BJ (cell line): ENCODE measurements at places on chromosomes 2 and 18.

DNA sequence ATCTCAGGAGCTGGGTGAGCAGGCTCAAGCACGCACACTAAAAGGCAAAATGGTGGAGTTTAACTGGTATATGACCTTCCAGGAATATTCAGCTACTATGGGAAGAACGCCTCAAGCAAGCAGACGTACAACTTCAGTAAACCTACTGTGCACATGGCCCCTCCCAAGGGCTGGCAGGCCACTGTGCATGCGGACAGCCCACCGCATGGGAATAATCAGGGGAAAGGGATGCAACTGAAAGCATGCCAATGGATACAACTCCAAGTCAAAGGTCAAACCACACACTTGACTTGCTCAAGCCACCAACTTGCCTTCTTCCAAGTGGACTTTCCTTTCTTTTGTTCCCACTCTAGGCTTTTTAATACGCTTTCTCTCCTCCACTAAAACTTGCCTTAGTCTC, 121.6 kb upstream of the SNTG2 start:
- DNase-seq = no peak

- no peak for DNase-seq
Observed at GRCh38 chr18:48183613-48184012, 225.6 kb downstream of the ZBTB7C start.

DNA sequence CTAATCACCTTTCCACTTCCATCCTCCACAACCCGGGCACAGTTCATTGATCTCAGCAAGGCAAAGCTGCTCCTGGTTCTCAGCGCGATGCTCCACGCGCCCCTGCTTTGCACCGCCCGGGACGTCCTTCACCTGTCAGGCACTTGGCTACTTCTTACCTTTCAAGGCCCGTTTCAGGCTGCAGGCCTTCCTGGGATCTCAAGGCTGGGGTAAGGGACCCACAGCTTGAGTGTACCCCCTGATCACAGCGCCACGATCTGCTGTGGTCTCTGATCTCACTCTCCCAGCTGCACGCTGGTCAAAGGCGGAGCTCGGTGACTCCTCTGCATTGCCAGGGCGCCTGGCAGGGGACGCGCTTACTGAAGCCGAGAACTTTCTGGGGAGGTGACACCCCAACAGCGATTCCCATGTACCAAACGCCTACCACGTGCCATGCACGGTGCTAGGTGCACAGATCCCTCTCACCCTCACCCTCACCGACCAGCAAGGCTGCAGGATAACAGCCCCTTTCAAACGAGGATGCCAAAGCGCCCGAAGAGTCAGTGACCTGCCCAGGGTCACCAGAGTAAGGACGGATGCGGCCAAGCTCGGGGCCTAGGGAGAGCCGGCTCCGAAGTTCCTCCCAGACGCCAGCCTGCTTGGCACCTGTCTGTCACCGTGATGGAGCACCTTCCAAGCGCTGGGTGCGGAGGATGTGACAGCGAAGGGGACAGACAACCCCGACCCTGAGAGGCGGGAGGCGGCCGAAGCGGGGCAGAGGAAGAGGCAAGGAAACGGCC, 818 bp downstream of the ITGB1BP1 start:
- no peak for DNase-seq

- DNase-seq = no peak
Observed at GRCh38 chr2:51413726-51414125, 381.8 kb upstream of the NRXN1 start.

DNA sequence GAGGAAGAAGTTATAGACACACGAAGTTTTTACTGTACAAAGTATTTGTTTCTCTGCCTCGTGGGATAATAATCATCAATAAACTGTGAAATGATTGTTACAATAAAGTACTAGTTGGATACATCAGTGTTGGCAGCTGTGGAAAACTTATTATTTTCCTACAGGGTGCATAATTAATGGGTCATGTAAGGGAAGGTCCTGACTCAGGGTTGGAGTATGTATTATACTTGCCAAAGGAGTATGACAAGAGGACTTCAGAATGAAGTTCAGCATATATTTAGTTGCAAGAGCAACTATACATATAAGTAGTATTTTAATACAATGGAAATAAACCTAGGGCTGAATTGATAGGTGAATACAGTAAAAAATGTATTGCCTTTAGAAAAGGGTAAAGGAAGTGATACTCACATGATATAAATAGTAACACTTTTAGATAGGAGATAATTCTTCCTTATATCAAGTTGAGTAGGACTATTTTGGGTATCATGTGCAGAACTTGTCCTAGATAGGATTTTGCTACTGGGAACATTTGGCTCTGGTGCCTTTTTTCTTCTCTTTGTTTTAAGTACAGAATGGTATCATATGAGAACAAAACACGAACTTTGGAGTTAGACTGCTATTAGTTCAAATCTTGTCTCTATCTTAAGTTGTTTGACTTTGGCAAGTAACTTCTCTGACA, 79.1 kb downstream of the PLCL1 start:
- peak; percentile 9 for DNase-seq

DNA sequence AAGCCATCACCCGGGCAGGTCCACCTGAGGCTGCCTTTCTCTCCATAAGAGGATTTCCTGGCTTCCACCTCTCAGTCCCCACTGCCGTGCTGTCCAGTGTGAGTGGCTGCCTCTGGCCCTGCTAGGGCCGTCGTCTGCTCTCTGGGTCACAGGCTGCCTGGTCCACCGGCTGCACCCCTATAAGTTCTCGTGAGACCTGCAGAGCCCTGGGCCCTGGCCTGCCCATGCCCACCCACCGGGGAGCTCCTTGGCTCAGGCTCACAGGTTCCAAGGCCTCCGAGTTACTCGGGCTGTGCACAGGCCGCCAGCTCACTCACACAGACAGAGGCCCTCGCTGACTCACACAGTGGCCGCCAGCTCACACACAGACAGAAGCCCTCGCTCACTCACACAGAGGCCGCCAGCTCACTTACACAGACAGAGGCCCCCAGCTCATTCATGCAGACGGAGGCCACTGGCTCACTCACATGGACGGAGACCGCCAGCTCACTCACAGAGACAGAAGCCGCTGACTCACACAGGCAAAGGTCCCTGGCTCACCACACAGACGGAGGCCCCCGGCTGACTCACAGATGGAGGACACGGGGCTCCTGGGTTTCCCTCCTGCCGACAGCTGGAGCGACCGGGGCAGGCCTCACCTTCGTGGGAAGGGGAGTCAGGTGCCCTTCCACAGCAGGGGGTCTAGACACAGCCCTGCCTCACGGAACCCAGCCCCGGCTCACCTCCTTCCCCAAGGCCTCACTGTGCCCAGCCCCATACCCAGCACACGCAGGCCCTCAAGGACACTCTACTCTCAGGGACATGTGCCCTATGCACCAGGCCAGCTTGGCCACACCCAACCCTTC, 334.1 kb upstream of the MYT1L start:
- no peak for DNase-seq

DNA sequence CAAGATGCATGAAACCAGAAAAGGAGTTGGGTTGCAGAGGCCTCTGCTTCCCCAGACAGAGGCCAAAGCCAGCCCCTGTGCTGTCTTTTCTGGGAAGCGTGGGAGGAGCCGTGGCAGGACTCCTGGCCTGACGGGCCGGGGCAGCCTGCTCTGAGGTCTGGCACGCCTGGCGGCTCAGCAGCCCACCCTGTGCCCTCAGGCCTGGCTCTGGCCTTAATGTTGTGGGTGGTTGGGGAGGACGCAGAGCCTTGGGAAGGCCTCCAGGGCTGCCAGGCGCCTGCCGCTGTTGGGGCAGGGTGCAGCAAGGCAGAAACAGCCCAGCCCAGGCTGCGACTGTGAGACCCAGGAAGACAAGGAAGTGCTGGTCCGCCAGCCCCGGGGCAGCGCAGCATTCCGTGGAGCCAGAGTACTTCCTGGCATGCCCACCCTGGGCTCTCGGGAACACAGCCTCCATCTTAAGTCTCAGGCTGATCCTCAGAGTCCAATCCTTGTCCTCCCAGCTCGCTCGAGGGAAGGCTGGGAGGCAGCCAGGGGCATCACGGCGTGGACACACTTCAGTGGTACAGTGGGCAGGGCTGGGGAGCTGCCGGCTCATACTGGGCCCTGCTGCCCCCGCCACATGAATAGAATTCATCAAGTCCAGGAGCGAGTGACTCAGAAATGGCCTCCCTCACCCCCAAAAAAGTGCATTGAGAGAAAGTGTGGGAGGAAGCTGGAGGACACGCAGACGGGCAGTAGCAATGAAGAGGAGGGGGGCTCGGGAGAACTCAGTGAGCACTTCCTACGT, 72.6 kb downstream of the EMX1 start:
- DNase-seq = no peak

GRCh38 chr2:220696280-220696669, 875.8 kb downstream of the EPHA4 start:
- no peak for DNase-seq

GRCh38 chr2:104040771-104041170, 813.1 kb upstream of the POU3F3 start:
- DNase-seq = no peak

- DNase-seq = peak; percentile 53
Observed at GRCh38 chr2:159497256-159497655, 119.1 kb downstream of the BAZ2B start.

DNA sequence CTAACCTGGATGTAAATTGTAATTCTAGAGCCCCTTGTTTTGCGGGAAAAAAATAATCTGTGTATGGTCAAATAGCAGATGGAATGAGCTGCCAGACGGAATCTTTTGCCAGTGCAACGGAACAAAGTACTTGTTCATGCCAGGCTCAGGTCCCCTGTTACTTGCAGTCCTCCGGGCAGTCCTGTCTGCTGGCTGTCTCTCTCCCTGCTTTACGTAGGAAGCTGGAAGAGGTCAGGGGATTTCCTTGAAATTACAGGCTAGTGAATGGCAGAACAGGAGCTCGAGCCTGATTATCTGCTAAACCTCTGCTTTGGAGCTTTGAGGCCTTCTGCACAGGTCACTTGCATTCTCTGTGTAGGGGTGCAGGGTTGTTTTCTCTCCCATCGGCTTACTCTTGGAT, 54.8 kb downstream of the LRRFIP1 start:
- no peak for DNase-seq

GRCh38 chr18:34709750-34710441, at the start of gene DTNA:
Gene DTNA, plus strand, starts transcription at chr18:34710298. Its CDS starts 45,679 bp downstream, at chr18:34755977.
- DNase-seq = peak; percentile 90

DNA sequence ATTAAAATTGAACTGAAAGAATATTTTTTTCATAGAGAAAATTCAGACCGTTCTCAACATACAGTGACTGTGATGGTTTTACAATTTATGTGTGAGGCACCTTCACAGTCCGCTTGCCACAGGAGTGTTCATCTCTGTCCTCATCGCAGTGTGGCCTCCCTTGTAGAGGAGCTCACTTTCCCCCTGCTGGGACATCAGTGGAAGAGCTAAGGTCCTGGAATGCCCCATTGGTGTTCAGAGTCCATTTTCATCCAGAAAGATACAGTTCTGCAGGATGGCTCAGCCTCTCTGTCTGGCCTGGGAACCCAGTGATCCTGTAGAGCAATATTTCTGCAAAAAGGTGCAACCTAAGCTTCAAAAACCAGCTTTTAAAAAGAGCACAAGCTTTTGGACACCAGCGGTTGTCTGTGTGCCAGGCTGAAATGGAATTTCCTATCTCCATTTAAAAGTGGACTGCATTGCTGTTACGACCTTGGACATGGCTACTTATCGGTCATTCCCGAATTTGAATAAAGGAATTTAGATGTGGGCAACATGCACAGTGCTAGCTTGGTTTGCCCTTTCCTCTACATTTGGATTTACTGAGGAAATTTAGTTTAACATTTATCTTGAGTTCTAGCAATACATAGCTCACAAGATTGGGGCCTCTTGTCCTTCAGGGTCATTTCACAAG, 26.7 kb upstream of the FAM237A start:
- no peak for DNase-seq

DNA sequence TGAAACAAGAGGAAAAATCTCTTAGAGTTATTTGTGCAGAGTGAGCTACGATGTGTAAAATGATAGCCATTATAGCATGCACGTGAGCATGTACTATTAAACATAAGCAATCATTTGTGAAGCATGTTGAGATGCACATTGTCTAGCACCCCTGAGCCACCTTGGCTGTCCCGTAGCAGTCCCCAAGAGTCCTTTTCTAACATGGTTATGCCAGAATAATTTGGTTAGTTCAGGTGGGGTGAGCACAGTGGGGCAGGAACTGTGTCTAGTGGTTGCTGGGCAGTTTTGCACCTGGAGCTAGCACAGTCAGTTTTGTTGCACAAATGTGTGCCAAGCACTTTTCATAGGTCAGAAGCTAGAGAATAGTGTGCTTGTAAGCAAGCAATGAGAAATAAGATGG, 809.8 kb downstream of the RNF144A start:
- no peak for DNase-seq

DNA sequence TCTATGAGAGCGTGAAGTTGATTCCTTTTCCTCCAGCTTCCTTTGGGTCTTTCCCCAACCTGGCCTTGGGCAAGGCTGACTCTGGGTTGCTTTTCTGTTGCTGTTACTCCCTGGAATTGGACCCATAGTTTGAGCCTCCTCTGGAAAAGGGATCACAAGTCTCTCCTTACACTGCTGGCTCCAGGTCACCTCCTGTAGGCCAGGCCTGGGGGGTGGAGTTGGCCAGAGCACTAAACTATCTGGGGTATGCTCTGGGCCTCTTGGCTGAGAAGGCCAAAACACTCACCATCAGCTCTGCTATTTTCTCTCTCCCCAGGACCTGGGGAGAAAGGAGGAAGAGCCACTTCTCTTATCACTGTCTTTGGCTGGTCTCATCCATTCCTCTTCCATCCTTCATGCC, 56.5 kb upstream of the NCOA1 start:
- no peak for DNase-seq

DNA sequence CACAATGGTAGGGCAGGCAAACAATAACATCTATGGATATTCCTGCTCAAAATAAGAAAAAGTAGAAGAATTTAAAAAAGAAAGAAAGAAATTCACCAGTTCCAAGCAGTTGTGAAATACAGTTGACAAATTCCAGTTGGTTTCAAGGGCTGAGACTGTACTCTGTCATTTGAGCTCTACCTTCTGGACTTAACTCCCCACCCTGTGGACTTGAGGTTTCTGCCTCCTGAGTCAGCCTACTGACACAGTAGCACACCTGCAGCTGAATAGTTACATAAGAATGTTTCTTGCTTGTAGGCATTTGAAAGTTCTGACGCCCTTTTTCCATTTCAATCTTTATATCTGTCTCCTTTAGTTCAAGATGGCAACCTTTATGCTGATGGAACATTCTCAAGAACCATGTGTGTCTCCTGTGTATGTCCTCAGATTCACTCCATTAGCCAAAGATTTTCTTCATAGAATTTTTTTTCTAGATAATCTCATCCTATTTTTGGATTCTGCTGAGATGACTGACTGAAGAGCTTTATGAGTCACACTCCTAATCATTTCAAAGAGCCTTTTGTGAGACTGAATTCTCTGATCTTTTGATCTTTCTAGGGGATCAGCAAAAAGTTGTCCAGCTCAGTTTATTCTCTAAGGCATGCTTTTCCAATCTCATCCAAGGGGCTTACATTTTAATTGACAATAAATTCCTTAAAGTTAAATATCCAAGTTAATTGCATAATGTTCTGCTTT, 19.1 kb downstream of the NETO1 start:
- DNase-seq = no peak

DNA sequence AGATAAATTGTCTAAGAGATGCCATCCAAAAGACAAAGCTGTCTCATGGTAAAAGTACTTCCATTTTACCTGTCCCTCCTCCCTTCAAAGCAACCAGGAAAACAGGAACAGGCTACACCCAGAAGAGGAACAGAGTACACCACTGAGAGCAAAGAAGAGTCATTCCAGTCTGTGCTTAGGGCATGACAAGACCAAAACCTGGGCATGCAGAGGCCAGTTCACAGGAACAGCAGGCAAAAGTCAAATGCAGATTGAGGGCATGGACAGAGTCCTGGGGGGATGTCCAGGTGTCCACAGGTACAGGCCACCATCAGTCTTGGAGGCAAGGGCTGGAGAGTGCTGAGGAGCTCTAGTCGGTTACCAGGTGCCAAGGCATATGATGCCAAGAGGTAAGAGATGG, 23.7 kb downstream of the PLEK start:
- DNase-seq = no peak

- DNase-seq = no peak
Observed at GRCh38 chr18:79373736-79374135, 22.0 kb upstream of the NFATC1 start.
